MM.1S (cell line): ENCODE measurements at places on chromosomes 16 and 17.

GRCh38 chr17:9044772-9045463, 23.6 kb downstream of the NTN1 start:
- no peak for DNase-seq
- H3K4me1 ChIP-seq, result no peaks in the 10 kb centered on the region
- no peak overlapping the region for H3K27ac ChIP-seq
- peaks cover 31% of the 10 kb centered on the region for H3K27me3 ChIP-seq
- no peak overlapping the region for H3K4me3 ChIP-seq

DNA sequence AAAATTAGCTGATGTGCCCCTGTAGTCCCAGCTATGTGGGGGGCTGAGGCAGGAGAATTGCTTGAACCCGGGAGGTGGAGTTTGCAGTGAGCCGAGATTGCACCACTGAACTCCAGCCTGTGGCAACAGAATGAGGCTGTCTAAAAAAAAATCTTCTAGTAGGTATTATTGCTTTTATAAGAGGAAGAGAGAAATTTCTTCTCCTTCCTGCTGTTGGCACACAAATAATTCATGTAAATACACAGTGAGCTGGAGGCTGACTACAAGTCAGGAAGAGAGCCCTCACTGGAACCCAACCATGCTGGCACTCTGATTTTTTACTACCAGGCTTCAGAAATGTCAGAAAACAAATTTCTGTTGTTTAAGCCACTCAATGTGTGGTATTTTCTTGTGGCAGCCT, 6.7 kb downstream of the PRDM7 start:
- DNase-seq, result no peak
- no peaks in the 10 kb centered on the region for H3K4me1 ChIP-seq
- H3K36me3 ChIP-seq, result no peaks in the 10 kb centered on the region
- no peak overlapping the region for H3K4me3 ChIP-seq
- H3K27me3 ChIP-seq, result no peaks in the 10 kb centered on the region

DNA sequence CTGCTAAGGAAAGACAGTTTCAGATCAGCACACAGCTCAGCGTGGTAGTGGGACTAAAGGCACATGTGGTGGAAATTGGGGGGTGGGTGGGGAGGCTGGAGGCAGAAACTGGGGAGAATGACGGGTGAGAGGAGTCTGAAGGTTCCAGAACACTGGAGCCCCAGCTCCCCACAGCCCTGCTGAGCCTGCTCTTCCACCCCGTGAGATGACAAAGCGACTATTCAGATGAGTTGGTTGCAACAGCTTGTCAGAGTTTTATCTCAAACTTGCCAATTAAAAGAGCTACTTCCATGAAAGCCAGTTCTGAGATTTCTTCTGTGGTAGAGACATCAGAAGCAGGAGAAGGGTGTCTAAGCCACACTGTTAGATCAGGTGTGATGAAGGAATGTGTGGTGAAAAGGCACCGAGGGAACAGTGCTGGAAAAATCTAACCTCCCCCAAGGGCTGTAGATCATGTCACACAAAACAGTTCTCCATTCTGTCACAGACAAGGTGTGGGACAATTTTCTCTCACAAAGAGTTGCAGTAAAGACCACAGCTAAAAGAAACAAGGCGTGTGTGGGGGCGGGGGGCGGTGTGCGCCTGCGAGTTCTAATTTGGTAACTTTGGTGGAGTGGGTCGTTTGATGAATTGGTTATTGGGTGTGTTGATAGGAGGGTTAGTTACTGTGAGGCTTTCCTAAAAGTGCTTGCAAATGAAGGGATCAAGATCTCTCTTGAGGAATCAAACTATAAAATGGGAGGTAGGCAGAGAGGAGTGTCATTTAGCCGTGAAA, 39.0 kb downstream of the CCDC182 start:
- no peaks in the 10 kb centered on the region for H3K27me3 ChIP-seq
- DNase-seq, result no peak
- H3K4me1 ChIP-seq, result no peaks in the 10 kb centered on the region
- no peak overlapping the region for H3K4me3 ChIP-seq
- H3K36me3 ChIP-seq, result no peaks in the 10 kb centered on the region

- peak overlapping the region; percentile 94 for H3K27ac ChIP-seq
- H3K36me3 ChIP-seq, result no peaks in the 10 kb centered on the region
- DNase-seq, result peak; percentile 85
- peaks cover 25% of the 10 kb centered on the region for H3K4me1 ChIP-seq
These were observed 3.6 kb upstream of the KDM8 start for GRCh38 chr16:27199736-27200135.

DNA sequence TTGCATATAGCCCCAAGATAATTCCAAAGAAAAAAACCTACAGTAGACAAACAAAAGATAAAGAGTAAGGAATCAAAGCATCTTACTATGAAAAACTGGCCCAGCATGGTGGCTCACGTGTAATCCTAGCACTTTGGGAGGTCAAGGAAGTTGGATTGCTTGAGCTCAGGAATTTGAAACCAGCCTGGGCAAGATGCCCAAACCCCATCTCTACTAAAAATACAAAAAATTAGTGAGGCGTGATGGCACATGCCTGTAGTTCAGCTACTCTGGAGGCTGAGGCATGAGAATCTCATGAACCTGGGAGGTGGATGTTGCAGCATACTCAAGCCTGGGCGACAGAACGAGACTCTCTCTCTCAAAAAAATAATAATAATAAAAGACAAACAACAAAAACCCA, 764.7 kb upstream of the KIF2B start:
- H3K4me3 ChIP-seq, result no peak overlapping the region
- no peaks in the 10 kb centered on the region for H3K4me1 ChIP-seq
- DNase-seq, result no peak
- no peak overlapping the region for H3K27ac ChIP-seq
- H3K27me3 ChIP-seq, result no peaks in the 10 kb centered on the region

- no peak overlapping the region for H3K4me3 ChIP-seq
- H3K27ac ChIP-seq, result no peak overlapping the region
- DNase-seq, result no peak
- H3K36me3 ChIP-seq, result no peaks in the 10 kb centered on the region
- H3K4me1 ChIP-seq, result no peaks in the 10 kb centered on the region
These were observed 183.9 kb downstream of the HAPSTR1 start for GRCh38 chr16:9275377-9275776.

DNA sequence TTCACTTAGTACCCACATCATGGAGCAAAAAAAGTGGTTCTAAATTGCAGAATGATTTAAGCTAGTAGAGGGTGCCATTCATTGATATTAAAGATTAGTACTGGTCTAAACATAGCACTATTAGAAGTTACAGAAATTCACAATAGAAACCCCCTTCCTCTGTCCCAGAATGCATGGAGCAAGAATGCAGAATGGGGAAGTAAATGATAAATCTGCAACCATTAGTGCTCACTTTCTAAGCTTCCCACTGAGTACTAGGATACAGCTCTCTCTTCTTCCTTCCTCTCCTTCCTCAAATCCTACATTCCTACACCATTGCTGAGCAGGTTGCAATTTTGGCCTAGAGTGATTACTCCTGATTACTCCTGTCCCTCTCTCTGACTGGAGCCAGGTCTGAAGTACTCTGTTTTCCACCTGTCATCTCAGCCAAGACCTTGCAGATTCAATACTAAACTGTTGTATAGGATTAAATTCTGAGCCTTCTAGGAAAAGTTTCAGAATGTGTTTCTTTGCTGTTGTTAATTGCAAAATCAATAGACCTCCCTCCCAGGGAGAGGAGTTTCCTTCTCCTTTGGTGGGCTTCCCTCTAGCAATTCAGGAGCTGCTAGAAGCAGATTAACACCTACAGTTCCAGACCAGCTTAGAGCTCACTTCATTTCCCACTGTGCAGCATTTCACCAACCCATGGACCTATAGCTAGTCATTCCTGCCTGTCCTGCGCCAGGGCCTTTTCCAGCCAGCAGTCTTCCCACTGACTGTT, 165.5 kb upstream of the TBX2 start:
- no peak for DNase-seq
- no peaks in the 10 kb centered on the region for H3K36me3 ChIP-seq
- no peak overlapping the region for H3K4me3 ChIP-seq
- H3K4me1 ChIP-seq, result peaks cover 13% of the 10 kb centered on the region
- no peaks in the 10 kb centered on the region for H3K27me3 ChIP-seq

DNA sequence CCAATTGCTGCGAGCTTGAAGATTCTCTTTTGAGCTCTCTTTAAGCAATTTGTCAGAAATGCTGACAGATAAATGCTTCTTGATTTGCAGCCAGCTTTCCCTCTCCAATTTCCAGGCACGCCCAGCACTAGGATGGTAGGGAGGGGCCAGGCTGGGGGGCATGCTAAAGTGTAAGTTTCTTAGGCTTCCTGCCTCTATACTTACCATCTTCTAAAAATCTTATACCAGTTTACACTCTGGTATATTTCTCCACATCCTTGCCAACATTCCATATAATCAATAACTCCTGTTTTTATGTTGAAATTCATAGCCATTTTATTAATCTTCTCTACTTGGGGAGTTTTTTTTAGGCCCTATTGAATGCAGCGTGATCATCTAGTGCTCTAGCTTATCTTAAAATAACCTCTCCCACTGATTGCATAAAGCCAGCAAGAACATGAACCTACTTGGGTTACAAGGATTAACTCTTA, 17.5 kb downstream of the ACSF2 start:
- H3K36me3 ChIP-seq, result no peaks in the 10 kb centered on the region
- no peaks in the 10 kb centered on the region for H3K4me1 ChIP-seq
- H3K27ac ChIP-seq, result no peak overlapping the region
- no peaks in the 10 kb centered on the region for H3K27me3 ChIP-seq
- H3K4me3 ChIP-seq, result no peak overlapping the region

DNA sequence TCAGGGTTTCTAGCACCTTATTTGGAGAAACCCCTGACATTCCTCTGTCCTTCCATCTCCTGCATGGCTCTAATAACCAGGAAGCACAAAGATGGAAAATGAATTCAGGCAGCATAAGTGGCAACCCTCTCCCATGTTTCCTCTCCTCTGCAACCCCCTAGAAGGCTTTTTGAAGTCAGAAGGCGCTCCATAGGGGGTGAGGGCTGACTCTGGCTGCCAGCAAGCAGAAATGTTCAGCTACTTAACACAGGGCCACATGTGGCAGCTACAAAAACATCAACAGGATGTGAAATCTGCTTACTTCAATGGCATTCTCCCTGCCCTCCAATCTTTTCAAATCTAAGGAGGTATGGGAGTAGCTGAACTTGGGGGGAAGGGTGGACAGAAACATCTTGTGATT, 55.2 kb upstream of the IRX5 start:
- H3K4me3 ChIP-seq, result no peak overlapping the region
- H3K27ac ChIP-seq, result no peak overlapping the region
- H3K36me3 ChIP-seq, result no peaks in the 10 kb centered on the region
- H3K4me1 ChIP-seq, result no peaks in the 10 kb centered on the region
- DNase-seq, result no peak

- H3K4me3 ChIP-seq, result no peak overlapping the region
- H3K27me3 ChIP-seq, result no peaks in the 10 kb centered on the region
- no peak for DNase-seq
- no peak overlapping the region for H3K27ac ChIP-seq
These were observed 492.1 kb downstream of the CDH8 start for GRCh38 chr16:61544165-61544564.

GRCh38 chr17:50129728-50130558, at the start of gene SAMD14:
SAMD14 (minus strand) TSS chr17:50130160; CDS start chr17:50124959, 5,201 bp downstream.
- peaks cover 11% of the 10 kb centered on the region for H3K4me1 ChIP-seq
- no peak within 1 kb of the TSS for H3K27ac ChIP-seq
- H3K36me3 ChIP-seq, result no peaks in the 10 kb centered on the region

- 0 out of 2 replicates have a peak overlapping the region, but pooled peaks have one; percentile 1 for H3K4me3 ChIP-seq
- peak; percentile 76 for DNase-seq
- H3K27me3 ChIP-seq, result no peaks in the 10 kb centered on the region
These were observed 9.2 kb downstream of the CDIP1 start for GRCh38 chr16:4529085-4530060.

DNA sequence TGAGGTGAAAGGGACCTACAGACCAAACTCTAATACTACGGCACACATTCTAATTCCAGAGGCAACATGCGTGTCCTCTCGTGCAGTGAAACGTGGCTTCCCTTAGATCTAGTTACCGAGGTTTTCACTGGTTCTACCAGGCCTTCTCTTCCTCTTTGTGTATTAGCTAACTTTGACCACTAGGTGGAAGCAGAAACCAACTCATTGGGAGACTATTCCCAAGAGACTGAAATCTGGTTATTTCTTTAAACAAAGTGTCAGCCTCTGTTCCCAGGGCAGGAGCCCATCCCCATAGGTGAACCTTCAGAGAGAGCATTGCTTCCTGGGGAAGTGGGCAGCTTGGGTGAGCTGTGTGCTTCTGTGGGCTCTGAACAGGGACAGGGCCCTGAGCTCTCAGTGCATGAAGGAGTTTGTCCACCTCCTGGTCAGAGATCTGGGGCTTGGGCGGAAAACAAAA, 19.7 kb upstream of the RCVRN start:
- no peaks in the 10 kb centered on the region for H3K36me3 ChIP-seq
- peaks cover 1% of the 10 kb centered on the region; the same call in 1 of the 2 replicates for H3K27me3 ChIP-seq
- no peak overlapping the region for H3K27ac ChIP-seq
- no peaks in the 10 kb centered on the region for H3K4me1 ChIP-seq
- DNase-seq, result peak; percentile 45

DNA sequence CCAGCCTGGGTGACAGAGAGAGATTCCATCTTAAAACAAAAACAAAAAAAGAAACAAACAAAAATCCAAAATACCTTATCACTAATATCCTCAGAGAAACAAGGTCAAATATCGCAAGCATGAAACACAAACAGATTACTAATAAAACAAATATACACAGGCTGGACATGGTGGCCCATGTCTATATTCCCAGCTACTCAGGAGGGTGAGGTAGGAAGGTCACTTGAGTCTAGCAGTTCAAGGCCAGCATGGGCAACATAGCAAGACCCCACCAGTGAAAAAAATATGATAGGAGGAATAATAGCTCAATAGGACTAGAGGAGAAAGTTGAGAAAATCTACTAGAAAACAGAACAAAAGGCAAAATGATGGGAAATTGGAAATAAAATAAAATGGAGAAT, 6.9 kb upstream of the ALOX15B start:
- H3K4me3 ChIP-seq, result no peak overlapping the region
- no peaks in the 10 kb centered on the region for H3K36me3 ChIP-seq
- peaks cover 78% of the 10 kb centered on the region for H3K27me3 ChIP-seq
- DNase-seq, result no peak

GRCh38 chr16:11094857-11095565, 150.6 kb downstream of the CLEC16A start:
- no peaks in the 10 kb centered on the region for H3K36me3 ChIP-seq
- H3K27me3 ChIP-seq, result no peaks in the 10 kb centered on the region
- peak; percentile 71 for DNase-seq
- H3K4me1 ChIP-seq, result peaks cover 25% of the 10 kb centered on the region
- H3K4me3 ChIP-seq, result no peak overlapping the region

DNA sequence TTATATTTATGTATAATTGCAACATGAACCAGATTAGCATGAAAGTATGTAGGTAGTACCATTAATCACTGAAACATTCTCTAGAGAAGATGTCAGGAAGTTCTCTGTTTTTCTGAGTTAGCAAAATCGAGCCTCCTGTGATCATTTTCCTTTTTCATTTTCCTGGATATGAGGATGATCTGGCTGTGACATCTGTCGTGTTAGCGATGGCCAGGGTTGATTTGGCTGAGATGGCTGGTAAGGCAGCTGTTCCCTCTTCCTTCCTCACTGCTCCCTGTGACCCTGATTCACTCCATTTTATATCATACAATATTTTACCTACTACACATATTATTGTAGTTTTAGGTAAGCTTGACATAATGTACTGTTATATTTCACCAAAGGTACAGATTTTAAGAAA, 10.3 kb downstream of the CNTNAP4 start:
- no peaks in the 10 kb centered on the region for H3K27me3 ChIP-seq
- H3K4me3 ChIP-seq, result no peak overlapping the region
- no peak overlapping the region for H3K27ac ChIP-seq
- H3K4me1 ChIP-seq, result no peaks in the 10 kb centered on the region
- H3K36me3 ChIP-seq, result no peaks in the 10 kb centered on the region
- DNase-seq, result no peak
